ENCODE measurements at places on chromosomes 7 and 10. TPM values are rescaled to one million over a fixed set of nuclear protein-coding genes. Genes with fewer than 3 reads are reported as not detected.

- DNase-seq: no peak
- no peak overlapping the region for H3K4me3 ChIP-seq
- H3K36me3 ChIP-seq: no peaks in the 10 kb centered on the region
- H3K27ac ChIP-seq: no peak overlapping the region
- H3K27me3 ChIP-seq: no peaks in the 10 kb centered on the region
- H3K4me1 ChIP-seq: no peaks in the 10 kb centered on the region
Measured at GRCh38 chr10:129444359-129444758, 22.7 kb upstream of the MGMT start.

DNA sequence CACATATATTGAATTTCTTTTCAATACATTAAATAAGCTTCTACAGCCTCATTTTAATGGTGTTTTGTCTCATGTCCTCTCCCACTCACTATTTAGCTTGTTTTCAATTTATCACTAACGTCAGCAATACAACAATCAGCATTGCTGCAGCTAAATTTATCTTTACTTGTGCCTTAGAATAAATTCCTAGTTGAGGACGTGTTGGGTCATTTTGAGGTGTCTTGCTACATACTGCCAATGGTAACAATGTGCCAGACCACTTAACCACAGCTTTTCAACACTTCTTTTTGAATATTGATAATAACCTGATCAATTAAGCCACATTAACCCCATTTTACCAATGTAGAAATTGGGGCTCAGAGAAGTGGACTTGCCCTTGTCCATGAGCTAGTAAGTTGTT, 26.0 kb downstream of the FRMPD2 start:
- no peak overlapping the region for H3K27ac ChIP-seq
- no peaks in the 10 kb centered on the region for H3K36me3 ChIP-seq
- no peak for DNase-seq
- H3K4me3 ChIP-seq: no peak overlapping the region
- no peaks in the 10 kb centered on the region for H3K27me3 ChIP-seq

DNA sequence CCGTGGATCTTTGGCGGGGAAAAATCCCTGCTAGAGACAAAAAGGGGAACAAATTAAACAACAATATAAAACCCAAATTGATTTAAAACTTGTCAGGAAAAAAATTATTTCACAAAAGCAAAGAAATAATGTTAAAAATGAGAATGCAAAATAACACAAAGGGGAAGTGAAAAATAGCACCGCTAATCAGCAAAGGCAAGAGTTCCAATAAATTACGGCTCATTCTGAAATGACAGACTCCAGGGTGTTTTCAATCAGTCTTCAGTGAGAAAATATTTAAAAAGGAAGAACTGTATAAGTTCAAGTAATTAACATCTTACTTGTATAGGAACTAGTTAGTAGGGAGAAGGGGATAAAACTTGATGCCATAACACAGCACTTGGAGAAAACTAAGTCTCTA, 336.8 kb downstream of the LRRTM3 start:
- H3K4me3 ChIP-seq: no peak overlapping the region
- no peak overlapping the region for H3K27ac ChIP-seq
- no peaks in the 10 kb centered on the region for H3K4me1 ChIP-seq
- no peak for DNase-seq

The SUGCT gene
- 5.4 TPM for total RNA-seq

- no peak overlapping the region for H3K27ac ChIP-seq
- H3K36me3 ChIP-seq: no peaks in the 10 kb centered on the region
- no peaks in the 10 kb centered on the region for H3K27me3 ChIP-seq
- no peak for DNase-seq
Measured at GRCh38 chr10:31343009-31343408, 24.0 kb downstream of the ZEB1 start.

- no peaks in the 10 kb centered on the region for H3K27me3 ChIP-seq
- no peak overlapping the region for H3K27ac ChIP-seq
- H3K36me3 ChIP-seq: no peaks in the 10 kb centered on the region
- DNase-seq: no peak
- H3K4me1 ChIP-seq: no peaks in the 10 kb centered on the region
Measured at GRCh38 chr7:150435047-150435389, 15.4 kb upstream of the GIMAP8 start.

- no peaks in the 10 kb centered on the region for H3K36me3 ChIP-seq
- H3K4me1 ChIP-seq: no peaks in the 10 kb centered on the region
- H3K27ac ChIP-seq: no peak overlapping the region
- no peaks in the 10 kb centered on the region for H3K27me3 ChIP-seq
Measured at GRCh38 chr7:114799628-114800028, 122.3 kb upstream of the MDFIC start.

The LIPA gene
- 35.6 TPM for total RNA-seq

DNA sequence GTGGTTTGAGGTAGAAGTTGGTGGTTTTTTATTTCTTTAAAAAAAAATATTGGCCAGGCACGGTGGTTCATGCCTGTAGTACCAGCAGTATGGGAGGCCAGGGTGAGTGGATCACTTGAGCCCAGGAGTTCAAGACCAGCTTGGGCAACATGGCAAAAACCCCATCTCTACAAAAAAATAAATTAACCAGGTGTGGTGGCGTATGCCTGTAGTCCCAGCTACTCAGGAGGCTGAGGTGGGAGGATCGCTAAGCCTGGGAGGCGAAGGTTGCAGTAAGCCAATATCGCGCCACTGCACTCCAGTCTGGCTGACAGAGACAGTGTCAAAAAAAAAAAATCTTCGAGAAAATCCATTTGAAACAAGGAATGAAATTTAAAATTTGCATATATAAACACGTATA, 1.1 kb downstream of the IL2RA start:
- no peaks in the 10 kb centered on the region for H3K4me1 ChIP-seq
- H3K27ac ChIP-seq: no peak overlapping the region
- H3K36me3 ChIP-seq: no peaks in the 10 kb centered on the region
- no peak for DNase-seq
- H3K27me3 ChIP-seq: no peaks in the 10 kb centered on the region

The OR2A12 gene
- total RNA-seq: not detected

- H3K4me1 ChIP-seq: peaks cover 3% of the 10 kb centered on the region
- H3K4me3 ChIP-seq: no peak overlapping the region
- no peaks in the 10 kb centered on the region for H3K27me3 ChIP-seq
- no peak overlapping the region for H3K27ac ChIP-seq
Measured at GRCh38 chr10:15545266-15545665, 174.2 kb upstream of the FAM171A1 start.

Measured in H1 (cell line).